ENCODE measurements at places on chromosomes 1 and 21.
A peak's percentile ranks its signal among the peaks of the same experiment; 100 is the strongest.

DNA sequence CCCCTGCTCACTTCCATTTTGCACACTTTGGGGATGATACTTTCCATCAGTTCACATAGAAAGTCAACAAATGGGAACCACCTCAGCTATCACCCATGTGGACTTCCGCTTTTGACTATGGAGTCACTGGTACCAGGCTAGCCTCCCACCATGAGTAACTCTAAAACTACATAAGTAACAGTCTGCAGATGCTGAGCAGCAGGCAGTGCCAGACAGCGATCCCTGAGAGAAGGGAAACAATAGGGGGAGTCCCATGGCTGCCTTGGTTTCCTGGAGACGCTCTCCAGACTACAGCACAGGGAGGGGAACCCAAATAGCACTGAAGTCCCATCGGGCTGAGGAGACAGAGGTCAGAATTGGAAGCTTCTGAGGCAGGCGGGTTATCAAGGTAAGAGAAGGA, 2.8 kb upstream of the TFF2 start:
- DNase-seq: no peak

GRCh38 chr1:243488459-243489157, 232.8 kb downstream of the SDCCAG8 start:
- no peak for DNase-seq

GRCh38 chr1:89725631-89726030, 92.7 kb downstream of the LRRC8C start:
- no peak for DNase-seq

DNA sequence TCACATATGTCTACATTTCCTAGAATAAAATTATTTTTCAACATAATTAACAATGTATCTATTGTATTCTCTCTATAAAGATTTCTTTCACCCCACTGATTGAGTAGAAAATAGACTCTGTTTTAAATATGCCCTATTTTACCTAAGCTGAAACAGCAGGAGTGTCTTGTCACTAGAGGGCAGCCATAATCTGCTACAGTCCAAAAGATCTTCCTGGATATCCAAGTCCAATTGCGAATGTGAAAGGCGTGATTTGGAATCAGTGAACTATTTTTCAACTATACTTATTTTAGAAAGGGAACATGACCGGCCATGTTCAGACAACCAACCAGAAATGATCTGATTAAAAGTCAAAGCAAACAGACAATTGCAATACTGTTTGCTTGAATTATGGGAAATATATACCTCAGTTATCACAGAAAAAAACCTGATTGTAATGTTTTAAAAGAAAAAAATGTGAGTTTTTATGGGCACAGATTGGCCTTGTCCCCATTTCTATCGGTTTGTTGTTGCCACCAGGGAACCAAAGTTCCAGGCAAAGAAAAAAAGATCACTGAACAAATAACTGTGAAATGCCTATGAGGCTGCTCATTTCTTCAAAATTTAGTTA, 1211.0 kb upstream of the ADGRL4 start:
- peak; percentile 83 for DNase-seq

DNA sequence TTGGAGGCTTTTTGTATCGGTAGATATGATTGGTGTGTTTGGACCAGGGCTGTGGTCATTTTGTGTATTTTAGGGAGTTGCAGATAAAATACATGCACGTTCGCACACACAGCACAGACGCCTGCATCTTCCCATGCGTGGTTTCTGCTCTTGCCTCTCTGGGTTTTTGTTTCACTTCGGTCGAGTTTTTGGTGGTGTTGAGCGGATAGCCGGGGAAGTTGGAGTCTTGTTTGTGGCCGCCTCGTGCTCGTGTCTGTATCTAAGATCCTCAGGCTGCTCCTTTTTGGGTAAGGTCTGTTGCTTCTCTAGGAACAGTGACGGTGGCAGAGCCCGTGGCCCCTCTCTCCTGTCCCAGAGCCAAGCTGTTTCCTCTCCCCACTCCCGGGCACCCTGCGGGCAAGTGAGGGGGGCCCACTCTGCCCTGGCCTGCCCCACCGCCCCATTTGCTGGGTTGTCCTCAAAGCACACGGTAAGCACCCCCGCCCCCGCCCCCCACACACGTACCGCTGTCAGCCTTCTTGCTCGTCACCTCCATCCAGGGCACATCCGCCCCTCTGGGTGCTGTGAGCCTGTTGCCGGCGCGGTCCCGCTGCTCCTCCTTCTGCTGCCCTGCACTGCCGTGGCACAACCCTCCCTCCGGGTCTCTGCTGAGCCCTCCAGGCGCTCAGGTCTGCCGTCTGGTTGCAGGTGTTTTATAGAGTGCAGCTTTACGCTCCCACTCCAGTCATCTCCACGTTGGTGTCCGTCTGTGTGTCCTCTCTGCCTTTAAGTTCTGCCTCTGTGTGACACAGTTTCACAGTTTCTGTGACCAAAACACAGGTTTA, 51.9 kb downstream of the AGPAT3 start:
- no peak for DNase-seq

DNA sequence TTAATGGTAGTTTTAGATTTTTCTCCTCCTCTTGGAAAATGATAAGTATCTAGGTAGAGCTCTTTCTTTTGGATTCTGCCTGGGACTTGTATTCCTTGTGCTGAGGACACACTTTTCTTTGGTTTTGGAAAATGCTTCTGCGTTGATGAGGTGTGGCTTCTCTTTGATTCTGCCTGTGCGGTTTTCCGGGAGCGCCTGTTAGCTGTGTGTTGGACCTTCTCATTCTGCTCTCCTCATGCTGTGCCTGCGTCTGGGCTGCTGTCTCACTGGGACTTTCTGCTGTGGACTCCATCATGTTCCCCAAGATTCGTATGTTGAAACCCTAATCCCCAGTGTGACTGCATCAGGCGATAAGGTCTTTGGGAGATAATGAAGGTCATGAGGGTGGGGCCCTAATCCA, 21.0 kb downstream of the C1orf174 start:
- no peak for DNase-seq

- no peak for DNase-seq
These were observed 7.8 kb upstream of the GJB5 start for GRCh38 chr1:34746785-34747637.

DNA sequence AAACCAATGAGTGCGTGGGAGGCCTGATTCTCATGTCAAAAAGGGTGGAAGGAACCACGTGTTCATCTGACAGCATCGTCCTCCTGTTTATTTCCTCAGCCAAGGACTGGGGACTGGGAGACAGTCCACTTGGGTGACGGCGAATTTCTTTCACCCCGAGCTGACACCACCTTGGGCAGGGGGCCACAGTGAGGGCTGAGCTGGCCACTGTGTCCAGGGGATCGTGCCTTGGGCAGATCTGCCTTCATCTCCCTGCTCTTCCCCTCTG, 122.1 kb downstream of the SIM2 start:
- no peak for DNase-seq

DNA sequence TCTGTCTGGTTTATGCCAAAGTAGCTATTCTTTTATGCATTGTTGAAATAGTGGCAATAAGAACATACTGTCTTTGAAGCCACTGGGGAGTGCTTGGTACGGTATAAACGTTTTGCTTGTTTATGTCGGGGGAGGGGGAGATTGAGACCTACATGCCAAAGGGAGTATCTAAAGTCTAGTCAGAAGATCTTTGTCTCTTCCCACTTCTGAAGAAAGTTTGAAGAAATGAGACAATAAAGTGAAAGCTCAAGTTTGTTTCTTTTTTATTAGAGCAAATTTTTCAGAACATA, 6.8 kb downstream of the AKIRIN1 start:
- DNase-seq: no peak

DNA sequence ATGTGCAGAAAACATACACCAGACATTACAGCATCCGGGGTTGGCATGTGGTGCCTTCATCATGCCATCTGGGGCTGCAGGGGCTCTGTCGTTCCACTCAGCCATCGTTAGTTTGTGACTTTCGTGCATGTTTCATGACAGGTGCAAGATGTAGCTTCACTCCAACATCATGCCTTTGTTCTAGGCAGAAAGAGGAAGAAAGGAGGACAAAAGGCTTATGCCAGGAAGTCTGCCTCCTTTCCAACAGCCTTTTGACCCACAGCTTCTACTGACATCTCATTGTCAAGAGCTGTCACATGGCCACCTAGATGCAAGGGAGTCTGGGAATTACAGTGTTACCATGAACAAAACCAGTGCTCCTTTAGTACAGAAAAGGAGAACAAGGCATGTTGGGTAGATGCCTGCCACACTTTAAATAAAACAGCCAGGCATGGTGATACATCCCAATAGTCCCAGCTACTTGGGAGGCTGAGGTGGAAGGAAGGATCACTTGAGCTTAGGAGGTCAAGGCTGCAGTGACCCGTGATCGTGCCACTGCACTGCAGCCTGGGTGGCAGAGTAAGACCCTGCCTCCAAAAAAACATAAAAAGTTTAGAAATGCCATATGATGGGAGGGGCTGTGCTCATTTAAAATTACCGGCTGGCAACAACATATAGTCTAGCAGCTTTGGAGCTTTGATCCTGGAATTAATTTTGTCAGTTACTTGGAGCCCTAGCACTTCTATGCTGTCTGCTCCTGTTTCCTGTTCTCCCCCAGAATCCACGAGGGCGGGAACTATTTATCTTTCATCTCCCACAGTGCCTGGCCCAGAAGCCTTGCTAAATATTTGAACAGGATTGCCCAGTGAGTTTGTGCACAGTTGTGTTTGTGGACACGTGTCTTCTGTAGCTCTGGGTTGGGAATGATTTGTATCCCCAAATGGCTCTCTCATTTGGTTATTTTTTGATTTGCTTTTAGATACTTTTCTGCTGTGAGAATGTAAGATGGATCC, 7.4 kb downstream of the DOP1B start:
- DNase-seq: no peak

DNA sequence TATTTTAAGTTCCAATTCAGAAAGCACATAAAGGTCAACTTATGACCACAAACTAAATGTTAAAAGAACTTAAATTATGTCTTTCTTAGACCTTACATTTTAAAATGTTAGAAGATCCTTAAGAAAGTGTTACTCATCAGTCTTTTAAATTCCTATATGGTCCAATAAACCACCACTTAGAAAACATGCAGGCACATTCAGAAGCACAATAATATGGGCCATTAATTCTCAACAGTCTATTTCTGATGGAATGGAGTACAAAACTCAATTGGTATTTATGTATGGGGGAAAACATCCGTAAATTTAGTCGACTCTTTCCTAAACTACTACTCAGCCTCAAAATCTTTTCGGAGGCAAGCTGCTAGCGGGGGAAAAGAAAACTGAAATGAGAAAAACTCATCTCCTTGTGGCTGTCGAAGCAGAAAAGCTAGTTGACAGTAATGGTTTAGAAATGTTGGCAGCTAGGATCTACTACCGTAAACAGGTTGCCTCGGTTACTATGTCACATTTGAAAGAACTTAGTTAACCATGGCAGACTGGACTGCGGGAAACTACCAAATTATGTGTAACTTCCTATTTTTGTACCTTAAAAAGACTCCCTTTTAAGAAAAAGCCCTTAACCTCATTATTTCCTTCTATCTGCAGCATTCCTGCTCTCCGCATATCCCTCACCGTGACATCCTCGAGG, 1.0 kb downstream of the TRMT1L start:
- DNase-seq: no peak

GRCh38 chr1:198416296-198416695, 124.2 kb downstream of the ATP6V1G3 start:
- DNase-seq: peak; percentile 32

GRCh38 chr1:30183895-30184294, 539.5 kb downstream of the MATN1 start:
- no peak for DNase-seq

Measured in myocyte (in vitro differentiated cells).